NCI-H1048 (cell line): ENCODE measurements at places on chromosomes 4 and X.

DNA sequence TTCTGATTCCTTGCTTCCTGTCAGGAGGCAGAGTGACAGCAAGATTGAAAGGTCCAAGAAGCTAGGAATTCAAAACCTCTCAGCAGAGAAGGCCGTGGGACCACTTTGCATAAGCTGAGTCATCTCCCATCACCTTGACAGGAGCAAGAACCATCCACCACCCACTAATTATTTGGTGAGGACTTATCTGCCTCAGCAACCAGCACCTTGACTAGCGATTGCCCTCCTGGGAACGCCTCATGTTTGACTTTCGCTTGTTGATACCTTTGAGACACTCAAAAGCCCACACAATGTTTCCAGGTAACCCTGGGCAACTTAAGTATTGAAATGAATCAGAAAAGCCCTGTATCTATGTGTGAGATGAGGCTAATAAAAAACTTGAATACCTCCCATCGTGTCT, 233.5 kb upstream of the GYPA start:
- no peak for DNase-seq

DNA sequence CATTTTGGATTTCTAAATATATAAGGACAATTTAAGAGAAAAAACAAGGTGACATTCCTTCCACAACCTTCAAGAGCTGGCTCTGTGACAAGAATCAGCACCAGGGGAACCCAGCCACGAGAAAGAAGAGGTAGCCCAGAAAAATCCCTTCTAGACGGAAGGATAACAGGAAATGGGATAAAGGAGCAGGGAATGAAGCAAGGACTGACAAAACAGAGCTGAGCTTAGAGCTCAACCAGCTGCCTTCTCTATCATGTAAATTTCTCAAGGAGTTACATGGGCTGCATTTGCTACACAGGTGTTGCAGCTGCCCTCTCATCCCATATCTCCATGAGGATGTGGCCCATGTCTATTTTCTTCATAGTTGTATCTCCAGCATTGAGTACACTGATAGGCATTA, 154.2 kb upstream of the PRDX4 start:
- no peak for DNase-seq

GRCh38 chr4:35503435-35503834, 740.9 kb downstream of the ARAP2 start:
- no peak for DNase-seq

DNA sequence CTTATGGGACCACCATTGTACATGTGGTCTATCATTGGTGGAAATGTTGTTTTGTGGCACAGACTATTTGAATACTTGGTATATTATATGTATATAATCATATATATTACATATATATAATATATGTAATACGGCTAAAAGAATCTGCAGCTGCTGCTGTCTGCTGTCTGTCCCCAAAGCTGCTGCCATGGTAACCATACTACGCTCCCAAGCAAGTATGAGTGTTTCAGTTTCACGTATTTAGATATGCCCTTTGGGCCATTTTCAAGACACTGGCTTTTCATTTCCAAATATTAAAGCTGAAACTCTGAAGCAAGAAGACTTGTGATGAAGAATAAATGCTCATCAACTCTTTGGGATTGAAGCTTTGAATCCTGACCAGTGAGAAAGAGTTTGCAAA, 42.0 kb upstream of the ARSJ start:
- DNase-seq: no peak

- no peak for DNase-seq
Measured at GRCh38 chrX:41240509-41240908, 93.5 kb upstream of the DDX3X start.

GRCh38 chr4:7526929-7527535, 92.3 kb upstream of the PSAPL1 start:
- no peak for DNase-seq

DNA sequence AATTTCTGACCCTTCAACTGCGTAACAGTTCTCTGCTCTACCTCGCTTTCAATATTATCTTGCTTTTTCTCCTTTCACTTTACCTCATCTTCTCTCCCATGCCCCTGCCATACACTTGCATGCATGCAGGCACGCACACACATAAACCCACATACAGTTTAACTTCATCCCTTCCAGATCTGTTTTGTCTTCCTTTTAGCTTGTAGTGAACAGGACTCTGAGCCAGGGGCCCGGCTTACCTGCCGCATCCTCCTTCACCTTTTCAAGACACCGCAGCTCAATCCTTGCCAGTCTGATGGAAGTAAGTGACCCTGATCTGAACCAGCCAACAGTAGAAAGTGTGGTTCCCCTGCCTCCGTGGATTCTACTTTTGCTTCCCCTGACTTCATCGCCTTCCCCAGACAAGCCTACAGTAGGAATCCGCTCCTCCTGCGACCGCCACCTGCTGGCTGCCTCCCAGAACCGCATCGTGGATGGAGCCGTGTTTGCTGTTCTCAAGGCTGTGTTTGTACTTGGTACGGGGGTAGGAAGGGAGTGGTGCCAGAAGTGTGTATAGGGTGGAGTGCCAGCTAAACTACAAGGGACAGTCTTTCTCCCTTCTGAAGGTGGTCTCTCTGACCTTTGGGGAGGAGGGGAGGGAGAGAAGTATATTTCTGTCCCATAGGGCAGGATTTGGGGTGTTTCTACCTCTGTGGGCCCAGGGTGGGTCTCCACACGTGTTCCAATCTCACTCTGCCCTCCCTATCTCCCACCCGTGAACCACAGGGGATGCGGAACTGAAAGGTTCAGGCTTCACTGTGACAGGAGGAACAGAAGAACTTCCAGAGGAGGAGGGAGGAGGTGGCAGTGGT, 10.7 kb downstream of the MED12 start:
- DNase-seq: no peak

- no peak for DNase-seq
Measured at GRCh38 chrX:38878641-38879340, 77.5 kb downstream of the MID1IP1 start.

DNA sequence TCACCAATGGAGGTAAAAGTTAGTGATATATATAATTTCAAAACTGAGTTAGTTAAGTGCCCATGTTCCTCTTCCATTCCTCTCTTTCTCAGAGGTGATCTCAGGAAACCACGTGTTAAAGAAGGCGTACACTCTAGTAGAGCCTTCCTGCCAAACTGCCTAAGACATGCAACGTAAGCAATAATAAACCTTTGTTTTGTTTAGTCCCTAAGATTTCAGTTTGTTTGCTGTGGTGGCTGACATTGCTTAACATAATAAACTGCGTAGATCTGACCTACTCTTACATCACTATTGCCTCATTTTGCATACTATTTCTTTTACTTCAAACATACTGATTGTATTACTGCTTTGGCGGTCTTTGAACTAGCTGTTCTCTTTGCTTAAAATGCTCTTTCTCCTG, 99.2 kb downstream of the JADE1 start:
- DNase-seq: no peak

DNA sequence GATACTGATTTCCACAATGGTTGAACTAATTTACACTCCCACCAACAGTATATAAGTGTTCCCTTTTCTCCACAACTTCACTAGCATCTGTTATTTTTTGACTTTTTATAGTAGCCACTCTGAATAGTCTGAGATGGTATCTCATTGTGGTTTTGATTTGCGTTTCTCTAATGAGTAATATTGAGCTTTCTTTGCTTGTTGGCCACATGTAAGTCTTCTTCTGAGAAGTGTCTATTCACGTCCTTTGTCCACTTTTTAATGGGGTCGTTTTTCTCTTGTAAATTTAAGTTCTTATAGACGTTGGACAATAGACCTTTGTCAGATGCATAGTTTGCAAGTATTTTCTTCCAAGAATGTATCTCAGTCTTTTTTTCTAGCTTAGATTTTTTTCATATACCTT, 10.0 kb downstream of the FBXW7 start:
- DNase-seq: no peak

DNA sequence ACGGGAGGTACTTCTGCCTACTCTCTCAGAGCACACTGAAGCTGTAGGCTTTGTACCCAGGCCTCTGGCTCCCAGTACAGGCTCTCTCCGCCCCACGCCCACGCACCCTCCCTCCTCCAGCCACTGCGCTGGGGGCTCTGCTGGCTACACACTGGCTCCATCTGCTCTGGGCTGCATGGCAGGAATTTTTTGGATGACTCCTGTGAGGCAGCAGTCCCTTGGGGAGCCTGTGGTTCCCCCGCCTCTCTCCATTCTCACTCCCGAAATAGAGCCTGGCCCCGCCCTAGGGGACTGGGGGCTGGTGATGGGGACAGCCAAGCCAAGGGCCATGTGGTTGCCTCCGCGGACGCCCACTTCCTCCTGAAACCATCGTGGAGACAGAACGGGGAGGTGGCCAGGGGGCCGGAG, 58.1 kb upstream of the ADRA2C start:
- DNase-seq: no peak

DNA sequence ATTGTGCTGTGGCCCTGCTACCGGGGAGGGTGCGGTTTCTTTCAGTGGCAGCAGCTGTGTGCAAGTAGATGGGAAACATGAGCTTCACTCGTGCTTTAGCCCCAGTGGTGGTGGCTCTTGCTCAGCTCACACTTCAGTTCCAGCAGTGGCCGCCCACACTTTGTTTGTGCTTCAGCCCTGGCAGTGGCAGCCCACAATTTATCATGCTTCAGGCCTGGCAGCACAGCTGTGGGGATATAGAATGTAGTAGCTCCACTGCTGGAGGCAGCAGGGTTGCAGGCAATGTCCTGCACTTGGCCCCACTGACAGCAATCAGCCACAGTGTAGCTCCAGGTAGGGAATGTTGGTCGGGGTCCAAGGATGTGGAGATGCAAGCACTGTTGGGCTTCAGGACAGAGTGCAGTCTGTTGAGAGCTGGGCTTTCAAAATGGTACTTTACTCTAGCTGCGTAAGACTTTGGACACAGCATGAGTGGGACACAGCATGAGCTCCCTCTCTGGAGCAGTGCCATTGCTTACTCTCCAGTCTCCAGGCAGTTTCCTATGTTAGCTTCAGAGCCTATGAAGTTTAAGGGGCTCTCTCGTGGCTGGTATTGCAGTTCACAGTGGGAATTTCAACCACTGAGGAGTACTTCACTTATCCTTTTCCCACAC, 413.1 kb downstream of the PDGFC start:
- no peak for DNase-seq

DNA sequence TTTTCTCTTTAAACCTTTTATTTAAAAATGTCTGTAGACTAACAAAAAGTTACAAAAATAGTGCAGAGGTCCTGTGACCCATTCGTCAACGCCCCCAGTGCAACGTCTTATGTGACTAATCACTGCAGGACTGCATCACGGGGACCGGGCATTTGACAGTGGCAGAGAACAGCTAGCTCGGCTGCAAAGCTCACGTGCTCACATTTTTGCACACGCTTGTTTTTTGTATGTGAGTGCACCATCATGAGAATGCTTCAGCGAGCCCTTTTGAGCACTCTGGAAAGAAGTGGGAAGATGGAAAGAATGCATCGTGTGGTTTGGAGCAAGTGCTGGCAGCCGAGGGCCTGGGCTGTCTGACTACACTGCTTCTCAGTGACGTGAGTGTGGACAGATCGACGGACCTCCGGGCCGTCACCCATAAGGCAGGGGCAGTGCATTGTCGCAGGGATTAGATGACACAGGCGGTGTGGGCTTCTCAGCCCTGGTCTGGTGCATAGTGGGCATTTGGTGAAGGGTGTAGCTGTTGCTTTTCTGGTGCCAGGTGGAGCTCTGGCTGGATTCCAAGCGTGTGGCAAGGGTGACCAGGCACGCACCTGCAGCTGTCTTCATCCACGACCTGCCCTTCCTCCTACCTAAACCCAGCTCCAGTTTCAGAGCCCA, 17.7 kb downstream of the SPON2 start:
- DNase-seq: no peak

- no peak for DNase-seq
Measured at GRCh38 chr4:33316578-33316977, 2596.4 kb downstream of the PCDH7 start.

- DNase-seq: no peak
Measured at GRCh38 chrX:115632455-115632854, 71.5 kb downstream of the PLS3 start.

DNA sequence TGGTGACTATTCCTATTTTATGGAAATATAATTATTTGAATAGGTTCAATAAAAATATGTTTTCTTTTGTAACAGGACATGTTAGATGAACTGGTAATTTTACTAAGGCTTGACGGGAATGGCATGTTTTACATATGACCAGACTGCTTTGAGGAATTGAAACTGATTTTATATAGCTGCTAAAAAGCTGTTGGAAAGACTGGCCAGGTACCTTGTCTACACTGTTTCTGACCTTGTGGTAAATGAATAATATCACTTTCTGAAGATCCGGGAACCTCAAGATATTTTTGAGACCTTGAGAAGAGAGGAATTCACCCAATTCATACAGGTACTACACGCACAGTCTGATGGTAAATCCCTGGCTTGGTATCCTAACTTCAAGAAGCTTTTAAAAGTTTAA, 42.1 kb upstream of the USP46 start:
- no peak for DNase-seq

- DNase-seq: no peak
Measured at GRCh38 chrX:1093586-1094421, 118.6 kb downstream of the CRLF2 start.

DNA sequence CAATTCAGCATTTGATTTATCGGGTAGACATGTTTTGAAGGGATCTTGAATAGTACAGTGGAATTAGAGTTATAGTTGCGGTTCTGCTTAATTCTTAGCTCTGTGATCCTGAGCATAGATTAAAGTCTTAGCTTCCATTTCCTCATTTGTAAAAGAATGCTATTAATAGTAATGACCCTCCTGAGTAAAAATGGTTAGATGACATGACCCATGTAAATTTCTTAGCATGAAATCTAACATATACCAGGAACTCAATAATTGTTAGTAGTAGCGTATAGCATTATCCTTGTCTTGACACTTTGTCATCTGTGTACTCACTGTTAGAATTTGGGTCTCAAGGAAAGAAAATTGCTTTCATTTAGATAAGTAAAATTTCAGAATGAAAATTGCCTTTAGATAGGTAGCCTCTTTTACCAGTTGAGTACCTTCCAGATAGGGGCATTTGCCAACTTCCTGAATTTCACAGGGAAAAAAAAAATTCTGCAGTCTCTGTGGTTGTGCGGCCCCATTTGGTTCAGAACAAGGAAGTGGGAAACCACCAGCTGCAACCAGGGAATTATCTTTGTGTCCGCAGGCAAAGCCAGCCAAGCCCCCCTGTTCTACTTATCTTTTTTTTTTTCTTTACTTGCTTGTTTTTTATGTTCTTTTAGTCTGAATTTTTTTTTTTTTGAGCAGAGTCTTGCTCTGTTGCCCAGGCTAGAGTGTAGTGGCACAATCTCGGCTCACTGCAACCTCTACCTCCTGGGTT, 86.9 kb downstream of the TMEM164 start:
- DNase-seq: no peak

GRCh38 chrX:106436691-106437090, 175.1 kb upstream of the RADX start:
- DNase-seq: no peak

DNA sequence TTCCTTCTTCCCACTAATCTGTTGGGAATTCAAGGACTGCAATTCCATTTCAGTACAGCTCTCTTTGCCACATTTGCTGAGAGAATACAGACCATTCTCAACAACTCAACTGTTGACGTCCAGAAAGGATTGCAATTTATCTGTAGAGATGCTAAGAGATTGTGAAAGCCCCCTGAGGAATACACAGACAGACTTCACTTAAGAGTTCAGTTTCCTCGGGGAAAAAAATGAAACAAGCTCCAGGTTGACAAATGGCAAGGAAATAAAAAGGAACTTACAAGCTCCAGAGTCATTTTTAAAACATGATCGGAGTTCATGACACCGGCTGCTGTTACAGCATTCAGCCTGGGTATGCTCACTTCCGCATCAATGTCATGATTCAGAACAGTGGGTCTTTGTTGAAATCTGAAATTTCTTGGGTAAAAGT, 13.8 kb downstream of the TLR10 start:
- no peak for DNase-seq

GRCh38 chrX:9291629-9292028, 173.2 kb upstream of the TBL1X start:
- DNase-seq: no peak
